ENCODE measurements at places on chromosomes 12 and 14. TPM values are rescaled to one million over a fixed set of nuclear protein-coding genes. Genes with fewer than 3 reads are reported as not detected.

Gene PIWIL1
- total RNA-seq: not detected

Gene PLEK2
- total RNA-seq: 2.6 TPM

Gene PIK3C2G
- not detected for total RNA-seq

Gene KLRC2
- 0.43 TPM for total RNA-seq

Gene OR6C2
- not detected for total RNA-seq

Gene DAO
- total RNA-seq: not detected

Gene ADSS1
- 9.2 TPM for total RNA-seq

Gene ATN1
- total RNA-seq: 8.2 TPM

Gene CD163L1
- total RNA-seq: under 0.01 TPM

Gene PTPN21
- 8.2 TPM for total RNA-seq

Gene PRKCH
- 4.1 TPM for total RNA-seq

Gene DPF3
- total RNA-seq: 8.1 TPM

Gene LALBA
- total RNA-seq: not detected

Gene CMA1
- not detected for total RNA-seq

Gene CLEC14A
- total RNA-seq: 1.1 TPM

Gene CERS5
- 40.7 TPM for total RNA-seq

Gene C12orf54
- total RNA-seq: not detected

Gene USP44
- total RNA-seq: 10.0 TPM

Gene GPX2
- total RNA-seq: not detected

Gene KERA
- total RNA-seq: not detected

Gene KRT86
- total RNA-seq: not detected

Gene CLEC2B
- 20.8 TPM for total RNA-seq

Gene E2F7
- 1.6 TPM for total RNA-seq

Gene TBX5
- 10.2 TPM for total RNA-seq

Gene DHRS2
- total RNA-seq: 0.17 TPM

Gene GPRC5A
- total RNA-seq: 7.6 TPM

Gene GPD1
- total RNA-seq: not detected

Gene GAS2L3
- total RNA-seq: 12.8 TPM

Gene DHRS4L2
- total RNA-seq: 26.6 TPM

Gene TC2N
- total RNA-seq: not detected

Gene CEP290
- total RNA-seq: 4.1 TPM

Gene TSPAN11
- total RNA-seq: 0.32 TPM

Gene ACVRL1
- 70.5 TPM for total RNA-seq

Gene AVPR1A
- total RNA-seq: not detected

Gene STAT6
- total RNA-seq: 93.7 TPM

Gene CLEC9A
- total RNA-seq: not detected

Measured in bronchial smooth muscle cell (primary cell).